Neuronal stem cell (in vitro differentiated cells): ENCODE measurements at places on chromosomes 11 and 22.

DNA sequence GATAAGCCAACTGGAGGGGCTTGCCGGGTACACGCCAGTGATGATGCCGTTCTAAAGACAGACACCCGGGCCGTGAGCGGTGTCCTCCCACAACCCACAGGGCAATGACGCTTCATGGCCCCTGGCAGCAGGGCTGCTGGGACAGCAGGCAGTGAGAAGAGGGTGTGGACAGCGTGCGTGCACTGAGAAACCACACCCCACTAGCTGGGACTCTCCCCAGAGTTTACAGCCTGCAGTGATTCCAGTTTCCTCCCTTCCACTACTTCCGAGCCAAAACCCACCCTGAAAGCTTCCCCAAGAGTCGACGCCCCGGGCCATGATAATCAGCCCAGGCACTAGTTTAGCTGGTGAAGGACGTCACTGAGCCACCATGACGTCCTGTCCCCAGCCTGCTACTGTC, 29.2 kb downstream of the CPT1A start:
- DNase-seq, result no peak

DNA sequence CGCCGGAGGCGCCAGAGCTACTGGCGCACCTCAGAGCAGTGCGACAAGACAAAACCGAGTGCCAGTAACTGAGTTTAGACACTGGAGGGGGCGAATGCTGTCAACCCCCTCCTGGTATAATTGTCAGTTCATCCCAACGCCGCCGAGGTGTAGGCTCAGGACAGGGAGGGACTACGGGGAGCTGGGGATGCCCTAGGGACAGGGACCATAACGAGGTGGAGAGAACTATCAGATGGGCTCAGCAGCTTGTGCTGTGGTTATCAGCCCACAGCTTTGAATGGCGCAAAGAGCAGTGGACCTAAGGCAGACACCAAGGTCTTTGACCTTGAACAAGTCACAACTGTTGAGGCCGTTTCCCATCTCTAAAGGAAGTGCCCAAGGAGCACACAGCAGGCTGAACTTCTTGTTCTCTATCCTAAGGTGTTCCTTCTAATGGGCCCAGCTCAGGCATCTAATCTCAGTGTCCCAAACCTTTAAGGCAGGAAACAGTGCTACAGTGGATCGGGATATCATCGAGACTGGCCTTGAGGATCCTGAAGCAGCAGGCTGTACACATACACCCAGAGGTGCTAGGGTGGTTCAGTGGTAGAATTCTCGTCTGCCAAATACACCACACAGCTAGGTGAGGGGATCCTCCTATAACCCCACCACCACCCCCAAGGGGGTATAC, 958 bp upstream of the TUT1 start:
- no peak for DNase-seq

DNA sequence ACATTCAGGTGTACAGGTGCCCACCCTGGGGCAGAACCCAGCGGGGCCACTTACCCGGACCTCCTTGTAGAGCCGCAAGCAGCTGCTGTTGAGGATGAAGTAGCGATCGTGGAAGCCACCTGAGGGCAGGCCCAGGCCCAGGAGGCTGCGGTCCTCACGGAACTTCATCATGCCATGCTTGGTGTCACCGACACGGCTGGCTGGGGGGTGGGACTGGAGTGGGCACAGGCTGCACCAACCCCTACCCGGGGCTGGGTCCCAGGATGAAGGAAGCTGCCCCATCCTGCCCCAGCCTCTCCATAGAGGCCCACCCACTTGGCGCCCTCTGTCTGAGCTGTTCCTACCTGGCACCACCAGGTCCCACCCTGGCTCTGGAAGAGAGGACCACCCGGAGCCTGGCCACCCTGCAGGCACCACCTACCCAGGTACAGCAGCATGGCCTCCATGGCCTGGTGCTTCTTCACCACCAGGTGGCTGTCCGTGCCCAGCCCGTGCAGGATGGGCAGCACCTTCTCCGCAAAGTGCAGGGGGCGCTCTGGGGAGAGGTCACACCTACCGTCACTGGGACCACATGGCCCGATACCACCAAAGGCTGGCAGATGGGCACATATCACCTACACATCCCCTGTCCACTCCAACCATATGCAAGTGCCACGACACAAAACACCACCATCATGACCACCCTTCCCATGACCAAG, 19.2 kb upstream of the PDE2A start:
- no peak for DNase-seq

DNA sequence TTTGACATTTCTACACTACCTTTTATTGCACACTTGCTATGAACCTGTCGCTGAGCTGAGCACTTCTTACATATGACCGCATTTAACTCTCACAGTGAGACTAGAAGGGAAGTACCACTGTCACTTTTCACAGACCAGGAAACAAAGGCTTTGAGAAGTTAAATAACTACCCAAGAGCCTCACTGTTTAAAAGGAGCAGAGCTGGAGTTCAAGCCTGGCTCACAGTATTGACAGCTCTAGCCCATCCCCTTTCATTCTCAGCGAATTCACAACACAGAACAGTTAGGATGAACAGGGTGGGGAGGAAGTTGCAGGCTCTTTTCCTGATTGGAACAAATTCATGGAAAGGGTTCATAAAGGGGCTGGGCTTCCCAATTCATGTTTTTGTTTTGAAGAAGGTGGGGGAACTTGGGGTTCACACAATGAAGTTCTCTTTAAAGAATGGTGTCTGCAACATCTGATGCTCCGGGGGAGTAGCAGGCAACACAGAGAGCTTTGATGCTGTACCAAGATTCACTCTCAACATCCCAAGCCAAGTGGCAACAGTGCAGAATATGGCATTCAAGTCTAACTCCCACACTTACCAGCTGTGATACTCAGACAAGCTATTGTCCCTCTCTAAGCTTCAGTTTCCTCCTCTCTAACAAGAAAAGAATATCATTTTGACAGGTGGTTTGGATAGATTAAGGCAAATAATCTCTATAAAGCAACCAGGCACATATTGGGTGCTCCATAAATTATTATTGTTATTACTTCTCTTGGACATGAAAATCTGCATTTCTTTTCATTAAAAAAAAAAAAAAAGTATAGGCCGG, 17.2 kb downstream of the SCGB1A1 start:
- DNase-seq, result no peak
